RPMI7951 (cell line): ENCODE measurements at places on chromosomes 3 and 15. TPM values are rescaled to one million over a fixed set of nuclear protein-coding genes. Genes with fewer than 3 reads are reported as not detected.

DNA sequence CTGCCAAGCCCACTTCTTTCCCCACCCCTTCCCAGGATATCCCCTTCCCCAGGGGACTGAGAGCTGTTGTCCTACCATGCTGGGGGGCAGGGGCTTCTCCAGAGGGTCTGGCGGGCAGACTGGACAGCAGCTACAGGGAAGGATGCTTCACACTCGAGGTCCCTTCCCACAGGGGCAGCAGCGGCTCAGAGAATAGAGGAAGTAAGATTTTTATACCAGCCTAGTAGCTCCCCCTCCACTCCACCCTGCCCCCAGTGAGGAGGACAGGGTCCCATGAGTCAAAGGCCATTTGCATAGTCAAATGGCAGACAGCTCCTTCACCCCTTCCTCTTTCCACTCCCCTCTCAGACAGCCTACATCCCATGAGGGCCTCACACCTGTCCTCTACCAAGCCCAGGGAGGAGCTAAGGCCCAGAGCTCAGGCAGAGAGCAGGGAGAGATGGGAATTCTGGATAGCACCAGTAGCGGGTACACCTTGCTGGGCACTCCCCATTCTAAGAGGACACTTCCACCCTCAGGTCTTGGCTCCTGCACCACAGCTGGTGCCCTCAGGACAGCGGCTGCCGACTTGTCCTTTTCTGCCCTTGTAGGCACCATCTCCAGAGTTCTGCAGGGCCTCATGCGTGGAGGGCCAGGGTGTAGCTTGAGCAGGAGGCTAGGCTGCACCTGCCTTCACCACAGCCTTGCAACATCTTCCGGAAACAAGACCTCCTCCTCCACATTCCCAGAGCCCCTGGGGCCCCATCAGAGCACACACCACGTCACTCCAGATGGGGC is at the start of gene TLR9:
Gene TLR9 (minus strand): TSS at position 194 of the 777 bp plus-strand sequence. CDS start 116 bp downstream, at position 78.
- DNase-seq, result no peak

GRCh38 chr3:144380849-144381248 is 409.2 kb downstream of the DIPK2A start:
- no peak for DNase-seq

OR5K2 gene
- total RNA-seq, result not detected in 2 replicates

LPCAT4 gene
- total RNA-seq, result 12.3 and 19.8 TPM in 2 replicates

GRCh38 chr3:119207512-119207875 is 33.2 kb downstream of the B4GALT4 start:
- no peak for DNase-seq

DNA sequence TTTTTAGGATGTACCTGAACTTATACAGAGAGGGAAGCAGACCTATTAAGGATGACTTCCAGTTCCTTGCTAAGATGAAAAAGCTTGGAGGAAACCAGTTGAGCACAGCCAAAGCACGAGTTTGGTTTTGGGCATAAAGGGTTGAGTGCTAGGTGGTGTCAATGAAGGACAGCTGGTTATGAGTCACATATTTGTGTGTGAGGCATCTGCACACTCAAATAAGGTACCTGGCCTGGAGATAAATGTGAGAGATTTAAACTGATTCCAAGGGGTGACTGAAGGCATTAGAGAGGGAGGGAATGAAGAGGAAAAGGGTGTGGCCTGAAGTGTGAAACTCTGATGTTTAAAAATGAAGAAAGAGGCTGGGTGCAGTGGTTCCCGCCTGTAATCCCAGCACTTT is 486.7 kb downstream of the DIPK2A start:
- no peak for DNase-seq

MUSTN1 gene
- 1.1 and 1.3 TPM in 2 replicates for total RNA-seq

GRCh38 chr3:112639455-112640225 is 1.3 kb downstream of the CCDC80 start:
- DNase-seq, result no peak

ZBED2 gene
- total RNA-seq, result not detected in 2 replicates

DNA sequence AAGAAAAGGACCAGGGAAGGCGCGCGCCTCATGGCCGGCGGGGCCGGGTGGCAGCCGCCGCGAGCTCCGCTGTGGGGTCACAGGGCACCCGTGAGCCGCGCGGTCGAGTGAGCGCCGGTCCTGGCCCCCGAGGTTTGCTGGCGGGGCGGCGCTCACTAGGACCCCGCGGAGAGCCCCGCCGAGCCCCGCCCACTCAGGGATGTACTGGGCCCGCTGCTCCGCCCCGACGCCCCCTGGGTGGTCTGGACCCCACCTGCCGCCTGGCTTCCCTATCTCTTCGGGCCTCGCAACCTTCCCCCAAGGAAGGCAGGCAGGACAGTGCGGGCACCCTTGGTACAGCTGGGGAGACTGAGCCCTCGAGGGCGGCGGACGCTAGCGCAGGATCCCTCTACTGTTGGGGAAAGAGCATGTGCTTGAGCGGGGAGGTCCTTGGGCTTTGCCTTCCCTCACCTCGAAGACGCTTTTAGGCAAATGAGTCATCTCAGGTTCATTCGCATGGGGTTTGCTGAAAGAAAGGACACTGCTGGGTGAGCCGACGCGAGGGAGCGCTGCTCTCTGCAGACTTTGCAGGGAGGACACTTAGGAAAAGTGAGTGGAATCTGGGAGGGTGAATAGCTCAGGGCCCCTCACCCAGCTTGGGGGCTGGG is at the start of gene CHRNB4:
Gene CHRNB4 (minus strand): TSS at position 109 of the 647 bp plus-strand sequence. CDS start 77 bp downstream, at position 32.
- no peak for DNase-seq

- DNase-seq, result peak; percentile 35
Measured at GRCh38 chr3:15440891-15441290, 13.5 kb downstream of the EAF1 start.

DNA sequence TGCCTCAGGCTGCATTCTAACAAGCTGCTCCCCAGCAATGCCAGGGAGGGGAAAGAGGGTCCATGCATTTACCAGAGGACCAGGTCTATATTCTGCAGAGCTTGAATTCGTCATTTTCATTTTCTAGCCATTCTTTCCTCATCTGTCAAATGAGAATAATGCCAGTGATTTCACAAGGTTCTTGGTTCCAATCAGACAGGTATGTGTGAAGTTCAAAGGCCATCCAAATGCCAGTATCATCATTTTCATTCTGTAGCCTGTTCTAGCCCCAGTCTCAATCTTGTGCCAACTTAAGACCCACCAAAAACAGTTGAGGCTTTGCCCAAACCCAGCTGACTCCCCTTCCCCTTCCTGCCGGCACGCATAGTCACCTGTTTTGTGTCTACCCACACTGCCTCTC is 112.7 kb downstream of the IQSEC1 start:
- DNase-seq, result no peak

CLDN18 gene
- total RNA-seq, result not detected in 2 replicates

GRCh38 chr3:180898572-180898971 is 13.9 kb upstream of the FXR1 start:
- no peak for DNase-seq

TMEM158 gene
- 152 and 160 TPM in 2 replicates for total RNA-seq

DNA sequence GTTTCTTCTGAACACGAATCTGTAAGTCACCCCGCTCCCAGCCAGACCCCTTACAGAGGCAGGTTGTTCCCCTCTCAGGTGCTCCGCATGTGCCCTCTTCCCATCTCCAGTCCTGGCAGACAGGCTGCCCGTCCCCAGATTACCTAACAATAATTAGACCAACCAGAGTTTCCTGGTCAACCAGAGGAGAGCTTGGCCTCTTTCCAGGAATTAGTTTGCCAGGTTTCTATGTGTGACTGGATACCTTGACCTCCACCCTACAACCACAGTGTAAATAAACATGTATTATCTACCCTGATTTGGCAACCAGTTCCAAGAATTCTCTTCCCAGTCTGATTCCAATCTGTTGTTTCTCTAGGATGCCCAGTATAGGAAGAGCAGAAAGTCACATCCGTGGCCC is 178.0 kb upstream of the UMPS start:
- peak; percentile 40 for DNase-seq

DNA sequence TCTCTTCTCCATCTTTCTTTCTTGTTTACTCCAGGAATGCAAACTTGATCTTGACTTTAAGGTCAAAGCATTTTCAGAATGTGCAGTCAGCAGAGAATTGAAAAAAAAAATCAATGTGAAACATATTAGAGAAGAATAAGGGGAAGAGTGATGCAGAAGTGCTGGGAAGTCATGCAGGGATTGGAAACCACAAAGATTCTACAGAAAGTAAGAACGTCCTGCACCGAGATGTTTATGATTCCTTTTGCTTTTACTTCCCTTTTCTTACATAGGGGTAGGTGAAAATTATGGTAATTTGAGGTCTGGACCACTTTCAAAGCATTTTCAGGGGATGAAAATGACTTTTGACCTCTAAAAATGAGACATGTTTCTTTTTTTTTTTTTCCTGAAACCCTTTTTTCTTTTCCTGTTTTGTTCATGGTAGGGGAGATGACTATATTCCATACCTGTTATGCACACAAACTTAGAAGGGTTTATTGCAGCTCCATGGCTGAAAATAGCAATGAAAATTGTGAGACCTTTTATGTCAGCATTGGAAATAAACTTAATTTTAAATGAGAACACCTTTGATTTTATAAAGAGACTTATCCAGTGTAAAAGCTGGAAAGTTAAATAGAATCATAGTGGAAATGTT is 623.5 kb upstream of the TBL1XR1 start:
- DNase-seq, result peak; percentile 27

DNA sequence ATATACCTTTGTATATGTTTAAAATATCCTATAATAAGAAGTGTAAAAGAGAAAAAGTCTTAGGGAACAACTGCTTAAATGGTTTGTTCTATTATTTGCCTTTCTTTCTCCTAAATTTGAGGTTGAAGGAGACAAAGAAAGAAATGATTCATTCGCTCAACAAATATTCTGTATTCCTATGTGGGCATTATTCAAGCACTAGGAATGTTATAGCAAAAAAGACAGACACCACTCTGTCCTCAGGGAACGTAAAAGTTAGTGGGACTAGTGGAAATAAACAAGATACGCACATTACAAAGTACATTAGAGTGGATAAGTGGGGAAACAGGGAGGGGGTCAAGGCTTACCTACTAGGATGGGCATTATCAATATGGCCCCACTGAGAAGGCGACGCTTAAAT is 332.2 kb downstream of the LPP start:
- peak; percentile 58 for DNase-seq

DNA sequence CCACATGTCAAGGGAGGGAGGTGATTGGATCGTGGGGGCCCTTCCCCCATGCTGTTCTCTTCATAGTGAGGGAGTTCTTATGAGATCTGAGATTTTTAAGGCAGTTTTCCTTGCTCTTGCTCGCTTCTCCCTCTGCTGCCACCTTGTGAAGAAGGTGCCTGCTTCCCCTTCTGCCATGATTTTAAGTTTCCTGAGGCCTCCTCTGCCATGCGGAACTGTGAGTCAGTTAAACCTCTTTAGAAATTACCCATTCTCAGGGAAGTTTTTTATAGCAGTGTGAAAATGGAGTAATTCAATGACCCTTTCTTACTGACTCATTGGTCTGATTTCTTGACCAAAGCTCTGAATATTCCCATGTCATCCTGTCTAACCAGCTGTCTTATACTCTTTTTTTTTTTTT is 484.4 kb upstream of the TPRG1 start:
- DNase-seq, result peak; percentile 94
